Coronary artery (tissue), 2 donors: ENCODE measurements at places on chromosomes 4 and X.

DNA sequence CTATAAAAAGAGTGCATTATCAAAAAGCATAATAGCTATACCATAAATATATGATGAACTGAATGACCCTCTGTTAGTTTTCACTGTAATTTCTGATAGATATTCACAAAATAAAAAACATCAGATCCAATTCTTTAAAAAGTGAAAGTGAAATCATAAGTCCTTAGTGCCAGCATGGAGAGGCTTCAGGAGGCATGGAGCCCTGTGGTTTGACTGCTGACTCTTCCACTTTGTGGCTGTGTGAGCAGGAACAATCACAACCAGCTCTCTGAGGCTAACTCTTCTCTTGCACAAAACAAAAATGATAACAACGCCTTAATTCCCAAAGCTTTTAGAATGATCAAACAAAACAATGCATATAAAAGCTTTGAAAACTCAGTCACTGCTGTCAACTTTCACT lies 1143.9 kb downstream of the PDHA2 start:
- no peak for DNase-seq

GRCh38 chr4:25928379-25929297 lies 14.6 kb downstream of the SMIM20 start:
- DNase-seq = no peak

- no peak for DNase-seq
Measured at GRCh38 chr4:71713611-71714203, 70.2 kb downstream of the GC start.

GRCh38 chr4:187499956-187500355 lies 495.6 kb upstream of the ZFP42 start:
- no peak for DNase-seq

DNA sequence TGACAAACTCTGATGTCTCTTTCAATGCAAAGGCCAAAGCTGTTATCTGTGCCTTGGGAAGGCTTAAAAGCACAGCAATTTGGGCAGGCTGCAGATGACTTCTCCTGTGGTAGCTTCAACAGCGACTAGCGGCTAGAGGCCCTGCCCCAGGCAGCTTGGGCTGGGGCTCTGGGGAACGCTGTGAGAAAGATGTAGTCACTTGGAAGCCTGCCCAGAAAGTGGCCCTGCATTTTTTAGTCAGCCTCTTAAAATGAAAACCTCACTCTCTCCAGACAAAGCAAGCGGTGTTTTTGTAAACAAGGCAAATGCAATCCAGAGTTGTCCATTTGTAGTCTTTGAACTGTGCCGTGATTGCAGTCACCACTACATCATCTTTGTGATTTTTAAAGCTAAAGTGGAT lies 27.5 kb downstream of the PCYT1B start:
- DNase-seq = no peak

DNA sequence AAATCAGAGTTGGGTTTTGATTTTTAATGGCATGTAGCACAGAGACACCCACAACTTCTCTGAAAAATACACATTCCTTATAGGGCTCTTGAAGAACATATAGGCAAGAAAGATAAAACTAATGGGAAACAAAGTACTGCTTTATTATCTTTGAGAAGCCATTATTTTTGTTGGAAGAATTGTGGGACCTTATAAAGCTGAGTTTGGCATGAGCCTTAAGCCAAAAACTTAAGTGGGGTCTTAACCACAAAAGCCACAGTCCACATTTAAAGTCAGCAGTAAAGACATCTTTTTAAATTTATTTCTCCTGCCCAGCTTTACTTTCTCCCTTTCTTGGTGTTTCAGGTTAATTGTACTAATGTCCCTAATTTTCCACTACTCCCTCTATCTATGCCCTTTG lies 1297.3 kb downstream of the C4orf33 start:
- DNase-seq = no peak

- no peak for DNase-seq
Measured at GRCh38 chr4:148017801-148018200, 285.9 kb downstream of the ARHGAP10 start.

DNA sequence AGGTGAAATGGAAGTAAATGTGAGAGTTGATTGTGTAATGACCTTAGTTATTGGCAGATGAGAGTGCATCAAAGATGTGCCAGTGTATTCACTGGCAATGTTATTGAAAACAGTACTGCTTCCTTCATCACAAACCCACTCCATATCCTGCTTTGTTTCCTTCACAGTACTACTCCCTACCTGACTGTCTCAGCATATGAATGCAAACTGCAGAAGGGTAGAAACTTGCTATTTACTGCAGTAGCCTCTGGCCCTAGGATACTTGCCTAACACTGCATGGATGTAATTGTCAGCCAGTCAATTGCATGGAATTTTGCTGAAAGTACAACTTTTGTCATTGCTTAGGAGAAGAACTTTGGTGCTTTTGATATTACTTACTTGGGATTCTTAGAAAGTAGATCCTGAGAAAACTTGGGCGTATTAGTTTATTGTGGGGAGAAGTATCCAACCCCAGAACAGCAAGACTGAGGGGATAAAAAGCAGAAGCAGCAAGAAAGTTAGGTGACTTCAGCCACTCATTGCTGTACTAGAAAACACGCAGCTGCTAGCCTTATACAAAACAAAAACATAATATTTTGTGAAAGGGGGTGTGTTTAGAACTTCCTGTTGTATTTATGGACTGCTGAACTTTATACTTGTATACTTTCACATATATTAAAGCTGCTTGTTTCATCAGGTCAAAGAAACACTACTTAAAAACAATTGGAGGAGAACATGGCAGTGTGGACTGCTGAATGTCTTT lies 219.0 kb downstream of the CCNG2 start:
- DNase-seq = no peak

- DNase-seq = no peak
Measured at GRCh38 chr4:177281351-177281909, 28.2 kb upstream of the NEIL3 start.

DNA sequence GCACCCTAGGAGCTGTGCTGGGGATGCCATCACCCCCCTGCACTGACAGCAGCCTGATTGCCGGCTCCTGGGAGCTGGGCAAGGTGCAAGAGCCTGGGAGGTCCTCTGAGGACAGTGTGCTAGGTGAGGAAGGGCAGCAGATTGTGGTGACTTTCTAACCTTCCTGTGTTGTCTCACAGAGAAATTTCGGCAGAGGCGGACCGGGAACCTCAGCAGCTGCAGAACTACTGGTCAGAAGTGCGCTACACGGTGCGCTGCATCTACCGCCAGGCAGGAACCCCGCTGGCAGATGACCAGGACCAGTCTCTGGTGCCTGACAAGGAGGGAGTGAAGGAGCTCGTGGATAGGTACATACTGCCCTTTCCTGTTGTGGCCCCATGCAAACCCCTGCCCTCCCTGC lies 89.8 kb downstream of the FAM193A start:
- DNase-seq = no peak

DNA sequence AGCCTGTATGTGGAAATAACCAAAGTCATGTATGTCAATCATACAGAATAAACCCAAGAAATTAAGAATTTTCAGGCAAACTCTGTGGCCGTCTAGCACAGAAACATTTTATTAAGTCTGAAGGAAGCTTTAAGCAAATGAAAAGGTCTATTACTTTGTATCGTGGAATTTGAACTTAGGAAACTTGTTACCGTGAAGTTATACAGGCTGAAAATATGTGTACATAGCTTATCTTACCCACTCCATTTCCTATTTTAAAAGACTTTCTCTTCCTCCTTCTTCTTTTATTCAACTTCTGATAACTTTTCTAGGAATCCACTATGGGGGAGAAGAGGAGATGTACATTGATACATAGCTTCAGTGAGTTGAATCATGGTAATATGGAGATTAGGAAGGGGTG lies 108.3 kb downstream of the AGTR2 start:
- no peak for DNase-seq

DNA sequence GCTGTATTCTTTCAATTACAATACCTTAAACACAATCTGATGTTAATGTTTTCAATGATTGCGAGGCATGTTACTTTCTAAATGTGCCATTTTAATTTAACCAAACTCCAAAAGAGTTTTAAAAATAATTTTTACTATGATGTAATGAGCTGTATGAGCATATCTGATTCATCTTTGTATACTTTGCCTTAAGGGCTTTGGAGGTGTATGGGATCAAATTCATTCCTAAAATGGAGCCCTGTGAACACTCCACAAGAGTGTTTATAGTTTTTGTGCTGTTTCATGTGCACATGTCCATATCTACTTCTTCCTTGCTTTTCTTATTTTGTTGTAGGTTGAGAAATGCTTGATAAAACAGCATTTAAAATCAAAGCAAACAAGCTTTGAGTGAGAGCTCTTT lies 82.4 kb downstream of the ATP10D start:
- no peak for DNase-seq

GRCh38 chrX:70026112-70026850 lies 23.5 kb downstream of the AWAT2 start:
- DNase-seq = no peak
